ENCODE measurements at places on chromosomes 6 and 20.

DNA sequence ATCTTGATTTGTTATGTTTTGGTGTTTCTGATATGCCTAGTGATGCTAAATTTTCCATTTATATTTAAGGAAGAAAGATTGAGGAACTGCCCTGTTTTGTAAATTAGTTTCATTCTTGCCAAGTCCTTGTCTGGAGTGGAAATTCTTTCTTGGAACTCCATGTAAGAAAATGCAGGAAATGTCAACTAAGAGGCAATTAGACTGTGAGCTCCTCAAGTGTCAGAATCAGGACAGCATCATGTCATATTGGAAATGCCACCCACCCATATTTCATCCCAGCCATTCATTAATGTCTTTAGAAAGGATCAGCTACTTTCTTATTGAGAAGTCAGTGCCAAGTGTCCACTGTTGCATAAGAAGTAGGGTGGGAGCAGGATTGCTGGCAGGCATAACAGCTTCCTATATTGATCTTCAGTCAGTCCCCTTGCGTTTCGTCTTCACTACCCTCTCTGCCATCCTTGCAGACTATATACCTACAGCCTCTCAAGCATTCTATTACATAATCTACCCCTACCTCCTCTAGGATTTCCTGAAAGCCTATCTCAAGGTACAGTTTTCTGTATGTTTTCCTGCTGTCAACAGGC lies 42.4 kb downstream of the HAO1 start:
- DNase-seq, result no peak

DNA sequence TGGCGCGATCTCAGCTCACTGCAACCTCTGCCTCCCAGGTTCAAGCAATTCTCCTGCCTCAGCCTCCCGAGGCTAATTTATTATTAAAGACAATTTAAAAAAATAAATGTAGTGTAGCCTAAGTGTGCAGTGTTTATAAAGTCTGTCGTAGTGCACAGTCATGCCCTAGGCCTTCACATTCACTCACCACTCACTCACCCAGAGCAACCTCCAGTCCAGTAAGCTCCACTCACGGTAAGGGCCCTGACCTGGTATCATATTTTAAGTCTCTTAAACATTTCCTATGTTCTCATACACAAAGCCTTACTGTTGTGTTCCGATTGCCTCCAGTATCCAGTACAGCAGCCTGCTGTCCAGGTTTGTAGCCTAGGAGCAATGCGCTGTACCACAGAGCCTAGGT lies 168.2 kb upstream of the FOXQ1 start:
- no peak for DNase-seq

DNA sequence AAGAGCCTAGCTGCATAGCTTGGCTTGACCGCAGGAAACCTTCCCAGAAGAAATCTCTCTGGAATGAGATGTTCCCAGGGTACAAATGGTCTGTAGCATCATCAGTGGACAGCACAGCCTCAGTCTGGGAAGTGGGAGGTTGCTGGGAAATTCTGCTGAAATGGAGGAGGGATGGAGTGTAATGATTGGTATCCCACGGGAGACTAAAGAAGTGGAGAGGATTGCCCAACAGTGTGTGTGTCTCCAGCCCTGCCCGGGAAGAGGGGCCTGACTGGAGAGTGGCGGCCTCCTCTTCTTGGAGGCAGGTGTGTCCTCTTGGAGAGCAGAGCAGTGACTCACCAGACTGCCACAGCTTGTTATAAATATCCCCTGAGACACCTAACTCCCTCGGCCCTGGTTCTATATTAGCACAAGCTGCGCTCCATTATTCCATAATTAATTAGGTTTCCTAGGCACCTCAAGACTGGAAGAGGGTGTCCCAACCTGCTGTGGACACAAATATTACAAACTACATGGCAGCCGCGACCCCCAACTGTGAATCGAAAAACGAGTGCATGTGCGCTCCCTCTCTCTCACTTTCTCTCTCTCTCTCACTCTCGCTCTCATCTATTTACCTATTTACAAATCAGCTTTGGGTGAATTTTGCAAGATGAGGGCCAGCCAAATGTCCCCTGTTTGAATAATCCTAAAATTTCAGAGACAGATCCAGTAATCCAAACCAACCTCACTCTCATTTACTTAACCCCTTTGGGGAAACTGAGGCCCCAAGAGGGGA lies 68.8 kb downstream of the FGD2 start:
- DNase-seq, result no peak

DNA sequence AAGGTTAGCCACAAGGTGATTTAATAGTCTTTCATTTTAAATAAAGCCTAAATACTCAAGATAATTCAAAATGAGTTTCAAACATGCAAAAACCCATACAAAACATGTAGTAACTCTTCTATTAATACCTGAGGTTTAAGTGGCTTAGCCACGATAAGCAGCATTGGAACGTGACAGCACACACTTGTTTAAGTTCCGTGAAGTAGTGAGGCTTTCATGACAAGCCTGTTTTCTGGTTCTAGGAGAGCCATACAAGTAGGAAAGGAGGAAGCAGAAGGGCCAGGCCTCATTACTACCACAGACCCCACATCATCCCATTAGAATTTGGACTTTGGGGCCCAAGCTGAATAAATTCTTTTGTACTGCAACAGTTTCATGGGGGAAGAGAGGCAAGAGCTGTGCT lies 54.3 kb upstream of the PRND start:
- DNase-seq, result no peak

DNA sequence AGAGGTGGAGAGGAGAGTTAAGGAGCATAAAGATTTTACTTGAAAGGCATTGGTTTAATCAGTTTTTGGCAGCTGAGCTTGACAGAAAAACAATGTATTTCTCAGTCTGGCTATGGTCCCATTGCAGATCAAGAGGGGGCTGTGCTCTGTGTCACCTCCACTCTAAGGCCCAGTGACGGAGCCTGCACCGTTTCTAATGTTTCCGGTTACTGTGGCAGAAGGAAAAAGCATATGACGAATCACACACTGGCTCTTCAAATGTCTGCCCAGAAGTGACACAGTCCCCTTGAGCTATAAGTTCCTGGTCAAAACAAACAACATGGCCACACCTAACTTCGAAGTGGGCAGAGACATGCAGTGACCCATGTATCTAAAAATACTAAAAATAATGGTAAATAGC lies 372.0 kb downstream of the PLCB1 start:
- DNase-seq, result no peak

Measured in activated T-helper 1 cell treated with anti-CD3 and anti-CD28 coated beads, Interleukin-12 subunit alpha, Interleukin-12 subunit beta, Interleukin-2, Interleukin-4 antibody, amounts not matched to agents 30 ng/mL and 10 ng/mL and 1 ng/mL, durations not matched to agents 14 hours and 24 hours and 36 hours (primary cell).